ENCODE measurements at places on chromosomes 16 and 17.

GRCh38 chr17:38898291-38898679 lies 27.1 kb upstream of the LASP1NB start:
- DNase-seq, result peak; percentile 57

DNA sequence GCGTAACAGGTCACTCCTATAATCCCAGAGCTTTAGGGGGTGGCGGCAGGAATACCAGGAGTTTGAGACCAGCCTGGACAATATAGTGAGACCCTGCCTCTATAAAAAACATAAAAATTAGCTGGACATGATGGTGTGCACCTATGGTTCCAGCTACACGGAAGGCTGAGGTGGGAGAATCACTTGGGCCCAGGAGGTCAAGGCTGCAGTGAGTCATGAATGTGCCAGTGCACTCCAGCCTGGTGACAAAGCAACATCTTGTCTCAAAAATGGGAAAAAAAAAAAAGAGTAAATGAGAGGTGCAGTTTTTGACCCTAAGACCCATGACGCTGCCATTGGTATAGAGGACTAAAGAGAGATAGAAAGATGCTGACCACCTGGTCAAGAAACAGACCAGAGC lies 16.1 kb downstream of the PARN start:
- DNase-seq, result no peak

- DNase-seq, result no peak
These were observed 94.9 kb downstream of the TMEM132E start for GRCh38 chr17:34673995-34674890.

DNA sequence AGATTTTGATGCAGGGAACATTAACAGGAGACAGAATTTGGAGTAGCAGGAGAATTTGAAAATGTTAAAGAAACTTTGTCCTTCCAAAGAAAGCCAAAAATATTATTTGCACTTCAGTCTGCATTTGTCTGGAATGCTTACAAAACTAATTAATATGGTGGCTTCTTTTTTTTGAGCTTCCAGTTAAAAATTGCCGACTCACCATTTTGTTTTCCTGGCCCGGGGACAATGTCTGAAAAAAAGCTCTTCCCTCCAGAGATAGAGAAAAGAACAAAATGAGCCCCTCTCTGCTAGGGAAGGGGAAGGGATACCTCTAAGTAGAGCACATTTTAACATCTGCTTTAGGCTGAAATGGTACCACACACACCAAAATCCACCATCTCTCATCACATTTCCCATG lies 360.8 kb downstream of the SOX9 start:
- no peak for DNase-seq

DNA sequence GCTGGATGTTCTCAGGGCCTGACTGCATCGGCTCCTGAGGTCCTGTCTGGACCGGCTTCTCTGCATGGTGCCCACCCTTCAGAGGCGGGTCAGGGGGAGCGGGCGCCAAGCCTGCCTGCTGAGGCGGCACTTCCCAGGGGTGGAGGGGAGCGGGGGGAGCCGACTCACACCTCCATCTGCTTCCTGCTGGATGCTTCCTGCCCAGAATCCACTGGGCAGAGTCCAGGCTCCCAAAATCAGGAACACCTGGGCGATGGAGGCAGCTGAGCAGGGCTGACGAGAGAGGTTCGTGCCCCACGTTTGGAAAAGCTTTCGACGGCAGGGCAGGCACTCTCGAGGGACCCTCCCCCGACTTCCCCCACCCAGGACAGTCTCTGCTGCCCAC lies 42.2 kb downstream of the TIMM22 start:
- DNase-seq, result no peak

DNA sequence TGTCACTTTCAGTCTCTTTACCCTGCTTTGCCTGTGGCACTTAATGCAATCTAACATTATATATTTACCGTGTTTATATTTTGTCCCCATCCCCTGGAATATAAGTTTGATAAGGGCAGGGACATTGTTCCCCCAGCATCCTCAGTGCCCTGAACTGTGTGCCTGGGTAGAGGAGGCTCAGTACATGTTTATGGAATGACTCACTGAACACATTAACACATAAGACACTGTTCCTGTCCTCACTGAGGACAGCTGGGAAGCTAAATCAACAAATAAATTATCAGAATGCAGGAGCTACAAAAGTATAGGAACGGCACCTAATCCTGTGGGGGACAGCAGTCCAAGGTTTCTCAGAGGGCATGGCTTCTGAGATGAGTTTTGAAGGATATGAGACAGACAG lies 27.8 kb downstream of the GRIN2A start:
- DNase-seq, result no peak

- DNase-seq, result no peak
These were observed 45.9 kb upstream of the DOC2B start for GRCh38 chr17:227078-227945.

DNA sequence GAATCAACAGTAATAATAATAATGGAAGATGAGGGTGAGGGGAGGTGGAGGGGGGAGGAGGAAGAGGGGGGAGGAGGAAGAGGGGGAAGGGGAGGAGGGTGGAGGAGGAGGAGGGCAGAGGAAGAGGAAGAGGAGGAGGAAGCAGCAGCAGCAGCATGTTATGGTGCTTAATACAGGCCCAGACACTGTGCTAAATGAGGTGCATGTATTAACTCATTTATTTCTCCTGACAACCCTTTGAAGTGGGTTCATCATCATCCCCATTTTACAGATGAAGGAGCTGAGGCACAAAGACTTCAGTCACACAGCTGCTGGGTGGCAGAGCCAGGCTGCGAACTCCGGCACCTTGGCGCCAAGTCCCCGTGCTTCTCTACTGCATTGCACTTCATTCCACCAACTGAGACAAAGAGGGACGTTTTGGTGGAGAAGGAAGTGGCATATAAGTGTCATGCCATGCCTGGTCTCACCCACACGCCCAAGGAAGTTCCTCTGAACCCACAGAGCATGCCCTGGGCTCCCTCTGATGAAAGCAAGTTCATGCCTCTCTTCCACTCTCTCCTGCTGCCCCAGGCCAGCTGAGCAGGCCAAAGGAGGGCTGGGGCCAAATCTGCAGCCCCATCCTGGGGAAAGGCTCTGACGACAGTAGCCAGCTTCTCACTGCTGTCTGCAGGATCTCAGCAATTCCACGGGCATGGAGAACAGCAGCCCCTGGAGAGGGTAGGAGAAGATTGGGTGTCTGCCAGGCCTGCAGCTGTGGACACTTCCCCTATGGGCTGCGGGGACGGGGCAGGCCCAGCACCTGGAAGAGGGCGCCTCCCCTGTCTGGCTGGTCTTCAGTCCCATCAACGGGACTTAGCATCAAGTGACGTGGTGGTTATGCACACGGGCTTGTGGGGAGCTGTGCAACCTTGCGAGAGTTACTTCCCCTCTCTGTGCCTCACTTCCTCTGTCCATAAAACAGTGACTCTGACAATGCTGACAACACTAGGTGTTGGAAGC lies 21.8 kb downstream of the XYLT1 start:
- peak; percentile 46 for DNase-seq

- DNase-seq, result no peak
These were observed 18.5 kb upstream of the SPNS2 start for GRCh38 chr17:4479982-4480751.

GRCh38 chr16:8722025-8722348 lies 47.6 kb downstream of the ABAT start:
- no peak for DNase-seq
